ENCODE measurements at places on chromosomes 3 and 15.

GRCh38 chr3:161274691-161275298, 53.7 kb downstream of the NMD3 start:
- DNase-seq = peak; percentile 74

DNA sequence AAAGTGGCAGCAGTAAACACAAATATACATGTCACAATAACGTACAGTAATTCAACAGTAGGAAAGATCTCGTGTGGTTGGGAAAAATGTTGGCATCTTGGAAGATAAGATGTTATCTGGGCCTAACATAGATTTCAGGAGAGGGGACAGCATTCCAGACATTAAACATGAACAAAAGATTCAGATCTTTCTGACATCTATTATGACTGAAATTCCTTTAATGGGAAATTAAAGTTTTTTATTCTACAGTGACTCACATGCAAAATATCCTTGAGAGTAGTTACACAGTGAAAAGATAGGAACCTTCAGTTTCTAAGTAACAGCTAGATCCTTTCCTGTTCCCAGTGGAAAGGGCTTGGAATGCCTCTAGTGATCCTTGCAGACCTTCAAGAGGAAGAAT, 9.2 kb downstream of the NDUFB5 start:
- DNase-seq = no peak

- no peak for DNase-seq
These were observed 25.1 kb downstream of the SHISA5 start for GRCh38 chr3:48478626-48479555.

DNA sequence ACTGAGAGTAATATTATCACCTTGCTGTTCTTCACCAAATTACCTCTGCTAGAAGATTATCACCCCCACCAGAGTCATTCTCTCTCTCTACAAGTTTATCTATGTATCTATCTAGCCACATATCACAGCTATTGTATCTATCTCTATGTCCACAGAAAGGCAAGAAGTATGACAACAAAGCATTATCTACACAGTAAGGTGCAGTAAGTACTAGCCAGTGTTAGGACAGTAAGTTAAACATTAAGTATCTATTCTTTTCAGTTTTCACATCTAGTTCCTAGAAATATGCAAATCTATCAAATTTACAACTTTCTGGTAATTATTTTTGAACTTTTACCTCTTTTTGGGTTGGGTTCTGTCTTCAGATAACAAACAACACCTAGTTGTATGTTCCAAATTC, 26.5 kb upstream of the XXYLT1 start:
- DNase-seq = no peak

DNA sequence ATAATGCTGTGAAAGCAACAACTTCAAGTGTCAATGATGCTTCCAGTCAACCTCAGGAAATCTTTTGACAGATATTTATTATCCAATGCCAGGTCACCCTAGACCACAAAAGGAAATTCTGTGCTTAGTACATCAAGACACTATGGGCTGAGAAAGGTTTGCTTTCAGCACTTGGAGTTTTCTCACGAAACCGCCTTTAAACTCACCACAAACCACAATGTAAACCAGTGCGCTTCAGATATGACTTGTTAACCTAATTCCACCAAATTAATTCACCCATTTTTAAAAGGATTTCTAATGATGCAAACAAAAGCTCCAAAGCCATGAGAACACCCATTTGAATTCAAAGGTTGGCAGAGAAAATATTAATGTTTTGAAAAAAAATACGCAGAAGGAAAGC, 292.9 kb upstream of the NR2F2 start:
- no peak for DNase-seq

DNA sequence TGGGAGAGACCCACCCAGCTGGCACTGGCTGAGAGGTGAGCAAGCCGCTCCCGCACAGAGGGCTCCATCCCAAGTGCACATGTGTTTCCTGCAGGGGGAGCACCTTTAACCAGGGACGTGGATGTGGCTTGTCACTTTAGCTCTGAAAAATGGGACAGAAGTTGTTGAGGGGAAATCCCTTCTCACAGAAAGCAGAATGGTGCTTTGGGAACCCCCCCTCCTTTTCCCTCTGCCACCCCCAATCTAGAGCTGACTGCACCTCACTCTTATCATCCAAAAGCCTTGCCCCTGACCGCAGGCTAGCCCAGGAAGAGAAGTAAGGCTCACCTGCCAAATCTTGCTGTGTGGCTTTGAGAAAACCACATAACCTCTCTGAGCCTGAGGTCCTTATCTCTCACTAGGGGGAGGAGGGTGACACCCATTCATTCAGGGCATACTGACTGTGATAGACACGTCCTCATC, 77.9 kb downstream of the RPN1 start:
- peak; percentile 20 for DNase-seq

GRCh38 chr3:33488683-33489082, 48.5 kb upstream of the UBP1 start:
- DNase-seq = no peak

DNA sequence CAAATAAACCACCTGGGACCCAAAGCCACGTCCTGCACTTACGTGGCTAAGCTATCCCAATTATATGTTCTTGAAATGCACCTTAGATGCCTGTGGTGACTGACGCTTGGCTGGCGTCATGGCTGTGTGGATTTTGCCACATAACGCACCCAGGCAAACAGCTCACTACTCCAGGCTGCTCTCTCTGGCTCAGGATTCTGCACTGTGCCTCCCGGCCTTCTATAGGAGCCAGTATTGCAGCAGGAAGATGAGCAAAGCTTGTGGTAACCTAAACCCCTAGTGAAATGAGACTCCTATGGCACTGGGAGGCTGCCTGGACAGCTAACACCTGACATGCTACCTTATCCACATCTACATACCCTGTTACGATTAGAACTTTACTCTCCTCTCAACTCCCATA, 179.3 kb downstream of the THRB start:
- no peak for DNase-seq

DNA sequence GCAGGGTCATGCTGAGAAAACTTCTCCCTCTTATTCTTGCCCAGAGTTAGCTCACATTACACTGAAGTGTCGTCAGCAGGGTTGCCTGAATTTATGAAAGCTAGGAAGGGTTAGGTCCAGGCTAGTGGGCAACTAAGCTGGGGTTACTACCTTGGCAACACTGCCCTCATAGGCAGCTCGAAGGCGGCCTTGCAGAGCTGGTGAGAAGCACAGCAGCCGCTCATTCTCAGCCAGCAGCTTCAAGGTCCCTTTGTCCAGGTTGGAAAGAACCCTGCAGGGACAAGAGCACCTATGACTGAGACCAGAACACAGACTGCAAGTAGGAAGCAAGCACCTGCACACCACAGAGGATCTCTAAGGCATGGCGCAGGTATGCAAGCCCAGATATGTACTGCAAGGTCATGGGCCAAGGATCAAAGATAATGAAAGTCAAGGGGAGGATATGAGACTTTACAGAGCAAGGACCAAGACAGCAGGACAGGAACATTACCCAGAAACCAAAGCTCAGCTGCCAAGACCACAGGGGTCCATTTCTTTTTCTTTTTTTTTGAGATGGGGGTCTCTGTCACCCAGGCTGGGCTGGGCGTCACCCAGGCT, 2.8 kb downstream of the CDAN1 start:
- DNase-seq = peak; percentile 33

GRCh38 chr15:98943601-98944151, 63.9 kb downstream of the PGPEP1L start:
- no peak for DNase-seq

GRCh38 chr3:71175691-71176365, 407.7 kb downstream of the FOXP1 start:
- DNase-seq = no peak

GRCh38 chr15:57160823-57161560, 215.3 kb upstream of the CGNL1 start:
- DNase-seq = no peak

DNA sequence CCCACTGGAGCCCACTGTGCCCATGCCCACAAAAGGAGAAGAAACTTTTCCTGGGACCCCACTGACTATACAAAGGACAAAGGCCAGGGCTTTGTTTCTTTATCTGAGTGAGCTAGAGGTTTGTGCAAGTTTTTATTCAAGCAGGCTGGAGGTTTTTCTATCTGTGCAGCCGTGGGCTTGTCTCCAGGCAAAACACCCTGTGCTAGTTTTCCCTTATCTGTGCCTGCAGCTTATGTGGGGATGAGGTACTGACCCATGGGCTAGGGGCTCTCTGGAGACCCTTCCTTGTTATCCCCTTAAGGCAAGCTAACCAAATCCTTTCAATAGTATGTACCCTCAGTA, 545.5 kb downstream of the ZPLD1 start:
- no peak for DNase-seq

DNA sequence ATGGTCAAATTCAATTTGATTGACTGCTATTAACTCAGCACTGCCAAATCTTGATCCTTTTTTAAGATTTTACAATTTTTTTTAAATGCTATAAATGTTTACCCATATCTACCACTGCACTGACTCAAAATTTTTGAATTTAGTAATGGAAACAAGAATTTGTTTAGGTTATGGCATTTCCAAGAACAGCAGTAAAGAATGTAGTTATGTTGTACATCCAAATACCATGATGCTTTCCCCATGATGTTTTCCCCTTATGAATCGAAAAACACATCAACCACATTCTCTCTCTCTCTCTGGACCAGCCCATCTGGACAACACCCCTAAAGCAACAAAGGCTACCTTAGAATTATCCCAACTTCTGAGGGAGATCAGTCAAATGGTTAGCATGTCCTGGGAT, 14.2 kb downstream of the CHRM5 start:
- no peak for DNase-seq

GRCh38 chr3:107265526-107265925, 111.7 kb upstream of the CCDC54 start:
- no peak for DNase-seq

DNA sequence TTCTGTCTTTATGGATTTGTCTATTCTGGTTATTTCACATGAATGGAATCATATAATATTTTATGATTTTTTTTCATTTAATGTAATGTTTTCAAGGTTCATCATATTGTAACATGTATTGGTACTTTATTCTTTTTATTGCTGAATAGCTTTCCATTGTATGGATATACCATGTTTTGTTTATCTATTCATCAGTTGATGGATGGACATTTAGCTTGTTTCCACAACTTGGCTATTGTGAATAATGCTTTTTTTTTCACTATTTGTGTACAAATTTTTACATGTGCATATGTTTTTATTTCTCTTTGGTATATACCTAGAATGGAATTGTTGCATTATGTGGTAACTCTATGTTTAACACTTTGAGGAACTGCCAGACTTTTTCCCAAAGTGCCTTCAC, 64.7 kb downstream of the PFN2 start:
- no peak for DNase-seq

- DNase-seq = peak; percentile 54
These were observed at the start of gene SNX33 for GRCh38 chr15:75647370-75648155. TSS of gene SNX33 (plus strand) at chr15:75647912. CDS start at chr15:75649103, 1,191 bp downstream.

GRCh38 chr3:187385296-187385695, 17.1 kb downstream of the RTP4 start:
- DNase-seq = no peak

GRCh38 chr15:98699591-98700424, 51.5 kb downstream of the IGF1R start:
- DNase-seq = no peak

DNA sequence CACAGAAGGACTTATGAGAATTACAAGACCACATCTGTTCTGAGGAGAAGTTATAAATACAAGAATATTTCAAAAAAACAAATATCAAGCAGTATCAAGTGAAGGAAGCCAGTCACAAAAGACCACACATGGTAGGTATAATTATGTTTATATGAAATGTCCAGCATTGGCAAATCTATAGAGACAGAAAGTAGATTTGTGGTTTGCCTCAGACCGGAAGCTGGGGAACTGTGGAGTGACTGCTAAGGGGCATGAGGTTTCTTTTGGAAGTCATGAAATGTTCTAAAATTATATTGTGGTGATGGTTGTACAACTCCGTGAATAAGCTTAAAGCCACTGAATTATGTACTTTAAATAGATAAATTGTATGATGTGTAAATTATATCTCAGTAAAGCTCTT, 136.9 kb downstream of the FRMD5 start:
- no peak for DNase-seq

GRCh38 chr15:42457445-42458442, 33.2 kb downstream of the ZNF106 start:
- DNase-seq = no peak

DNA sequence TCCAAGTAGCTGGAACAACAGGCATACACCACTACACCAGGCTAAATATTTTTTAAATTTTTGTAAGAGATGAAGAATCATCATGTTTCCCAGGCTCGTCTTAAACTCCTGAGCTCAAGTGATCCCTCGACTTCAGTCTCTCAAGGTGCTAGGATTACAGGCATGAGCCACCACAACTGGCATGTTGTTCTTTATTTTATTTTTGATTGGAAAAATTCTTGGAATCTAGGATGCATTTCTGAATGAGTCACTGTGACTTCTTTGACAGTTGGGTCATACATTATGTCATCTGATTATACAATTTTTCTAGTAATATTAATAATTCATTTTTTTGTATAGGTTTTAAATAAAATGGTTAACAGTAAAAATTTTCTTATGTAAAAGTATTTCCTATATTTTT, 870.2 kb downstream of the SI start:
- DNase-seq = no peak

- DNase-seq = no peak
These were observed 35.6 kb upstream of the MUC4 start for GRCh38 chr3:195847055-195847950.

DNA sequence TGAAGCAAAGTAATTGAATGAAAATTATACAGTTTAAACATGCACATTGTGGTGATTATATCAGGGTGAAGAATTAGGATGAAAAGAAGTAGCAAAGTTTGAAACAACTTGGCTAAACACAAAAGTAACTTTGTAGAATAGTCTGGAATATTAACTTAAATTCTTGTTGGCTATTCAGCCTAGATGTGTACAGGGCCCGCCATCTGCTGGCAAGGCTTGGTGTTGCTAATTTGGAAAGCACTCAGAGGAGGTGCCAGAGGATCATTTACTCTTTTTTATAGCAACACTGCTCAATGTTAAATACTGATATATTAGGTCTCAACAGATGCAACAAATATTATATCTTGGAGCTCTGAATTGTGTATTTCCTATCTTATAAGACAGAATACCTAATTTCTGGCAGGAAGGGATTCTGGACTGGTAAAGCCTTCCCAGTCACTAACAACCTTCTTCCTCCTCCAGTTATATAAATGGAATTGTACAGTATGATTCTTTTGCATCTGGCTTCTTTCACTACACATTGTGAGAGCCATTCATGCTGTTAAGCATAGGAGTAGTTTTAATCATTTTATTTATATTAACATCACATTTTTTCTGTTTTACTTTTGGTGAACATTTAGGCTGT, 36.1 kb downstream of the TTC23 start:
- peak; percentile 68 for DNase-seq

- no peak for DNase-seq
These were observed 38.0 kb upstream of the ATP11B start for GRCh38 chr3:182755308-182755707.

- DNase-seq = no peak
These were observed 182.6 kb downstream of the ARRDC4 start for GRCh38 chr15:98143116-98143515.

- DNase-seq = no peak
These were observed 27.0 kb downstream of the DNAJC19 start for GRCh38 chr3:180962530-180962929.

- DNase-seq = no peak
These were observed 13.1 kb upstream of the OSBPL11 start for GRCh38 chr3:125608419-125608818.
